Activated gamma-delta T cell (primary cell): ENCODE measurements at places on chromosomes 5 and 9.

DNA sequence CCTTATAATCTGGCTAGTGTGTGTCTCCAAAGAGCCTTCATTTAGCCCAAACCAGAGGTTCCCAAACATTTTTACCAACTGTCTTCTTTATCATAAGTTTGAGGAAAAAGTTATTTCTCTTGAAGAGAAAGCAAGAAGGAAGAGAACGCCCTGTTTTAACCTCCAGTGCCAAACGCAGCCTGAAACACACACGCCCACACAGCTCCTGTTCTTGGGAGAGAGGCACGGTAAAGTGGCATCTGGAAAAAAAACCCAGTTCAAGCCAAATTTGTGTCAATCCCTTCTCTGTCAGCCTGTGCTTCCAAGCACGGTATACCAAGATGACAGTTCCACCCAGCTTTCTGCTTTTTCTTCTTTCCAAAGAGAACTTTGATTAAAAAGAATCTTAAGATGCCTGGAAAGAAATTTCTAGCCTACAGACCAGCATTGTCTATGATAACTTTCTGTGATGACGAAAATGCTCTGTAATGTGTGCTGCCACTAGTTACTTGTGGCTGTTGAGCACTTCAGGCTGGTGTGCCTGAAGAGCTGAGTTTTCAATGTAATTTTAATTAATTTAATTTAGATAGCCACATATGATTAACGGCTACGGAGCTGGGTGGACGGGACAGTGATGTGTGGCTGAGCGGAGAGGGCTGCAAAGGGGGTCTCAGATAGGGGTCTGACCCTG is 62.3 kb downstream of the ACER2 start:
- no peak for DNase-seq

- DNase-seq, result no peak
Measured at GRCh38 chr5:175885813-175886212, 14.4 kb downstream of the CPLX2 start.

GRCh38 chr5:74595143-74595925 is 45.2 kb downstream of the ENC1 start:
- no peak for DNase-seq

- DNase-seq, result no peak
Measured at GRCh38 chr9:36625006-36625615, 52.4 kb downstream of the MELK start.

GRCh38 chr5:16934123-16934522 is 2.0 kb downstream of the MYO10 start:
- no peak for DNase-seq

- no peak for DNase-seq
Measured at GRCh38 chr5:157446412-157446935, 13.5 kb upstream of the NIPAL4 start.

DNA sequence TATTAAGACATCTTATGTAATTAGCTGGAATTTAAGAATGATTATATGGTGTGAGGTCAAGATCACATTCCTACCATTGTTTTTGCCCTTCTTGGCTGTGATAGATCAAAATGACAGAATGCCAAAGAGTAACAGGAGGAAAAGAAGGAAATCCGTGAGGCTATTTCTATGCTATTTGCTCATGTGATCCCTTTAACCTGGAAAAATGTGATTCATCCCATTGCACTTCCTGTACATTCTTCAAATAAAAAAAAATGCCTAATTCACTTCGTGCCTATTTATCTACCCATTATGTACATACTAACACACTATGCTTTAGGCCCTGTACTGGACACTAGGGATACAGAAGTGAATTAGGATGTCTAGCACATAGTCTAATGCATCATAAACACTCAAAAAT is 154.1 kb upstream of the PAPPA start:
- no peak for DNase-seq
